RPMI7951 (cell line): ENCODE measurements at places on chromosomes 13 and 19. TPM values are rescaled to one million over a fixed set of nuclear protein-coding genes. Genes with fewer than 3 reads are reported as not detected.

ZNF20 gene
- total RNA-seq, result 7.6 and 8.3 TPM in 2 replicates

ATP1A3 gene
- under 0.01 and 0.10 TPM in 2 replicates for total RNA-seq

FAM174C gene
- total RNA-seq, result 57.6 and 92.0 TPM in 2 replicates

CLEC11A gene
- 149 and 186 TPM in 2 replicates for total RNA-seq

ZNF471 gene
- total RNA-seq, result 1.1 and 1.3 TPM in 2 replicates

DIRAS1 gene
- total RNA-seq, result 0.96 and 1.9 TPM in 2 replicates

VSTM1 gene
- 0.29 TPM in 1 of 2 replicates, not detected in the other for total RNA-seq
